ENCODE measurements at places on chromosomes 2 and 18.

DNA sequence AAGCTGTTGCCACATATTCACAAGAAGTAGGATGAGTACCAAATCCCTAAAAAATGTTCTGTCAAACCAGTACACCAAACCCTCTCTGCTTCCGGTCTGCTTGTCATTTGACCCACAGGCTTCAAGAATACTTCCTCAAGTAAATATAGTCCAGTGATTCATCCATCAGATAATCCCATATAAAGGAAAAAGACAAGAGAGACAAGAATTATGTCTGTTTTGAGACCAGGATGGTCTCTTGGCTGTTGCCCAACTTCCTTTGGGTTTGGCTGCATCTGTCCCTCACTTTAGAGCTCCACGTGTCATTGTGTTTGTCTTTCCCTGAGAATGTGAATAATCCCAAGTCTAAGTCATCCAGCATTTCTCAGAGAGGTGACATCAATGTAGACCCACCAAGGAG lies 91.5 kb upstream of the NRP2 start:
- no peak for DNase-seq

- DNase-seq = no peak
Observed at GRCh38 chr18:32473325-32473724, 2.6 kb upstream of the GAREM1 start.

- DNase-seq = no peak
Observed at GRCh38 chr18:50053111-50053510, 141.8 kb downstream of the MYO5B start.

- no peak for DNase-seq
Observed at GRCh38 chr2:208618220-208618619, 211.6 kb downstream of the PTH2R start.

DNA sequence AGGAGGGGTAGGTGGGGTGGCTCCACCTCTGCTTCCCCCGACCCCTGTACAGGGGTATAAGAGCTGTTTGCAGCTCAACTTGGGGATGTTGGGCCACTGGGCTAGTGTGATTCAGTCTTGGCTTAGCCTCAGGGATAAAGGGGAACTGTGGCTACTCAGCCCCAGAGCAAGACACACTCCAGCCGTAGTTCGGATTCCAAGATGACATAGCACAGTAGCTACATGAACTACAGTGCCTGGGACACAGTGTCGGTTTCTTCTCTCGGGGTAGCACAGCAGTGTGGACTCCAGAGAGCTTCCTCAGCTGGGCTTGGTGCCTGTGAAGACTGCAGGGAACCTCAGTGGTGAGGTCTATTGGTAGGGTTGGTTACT lies 21.1 kb downstream of the CARF start:
- DNase-seq = no peak

DNA sequence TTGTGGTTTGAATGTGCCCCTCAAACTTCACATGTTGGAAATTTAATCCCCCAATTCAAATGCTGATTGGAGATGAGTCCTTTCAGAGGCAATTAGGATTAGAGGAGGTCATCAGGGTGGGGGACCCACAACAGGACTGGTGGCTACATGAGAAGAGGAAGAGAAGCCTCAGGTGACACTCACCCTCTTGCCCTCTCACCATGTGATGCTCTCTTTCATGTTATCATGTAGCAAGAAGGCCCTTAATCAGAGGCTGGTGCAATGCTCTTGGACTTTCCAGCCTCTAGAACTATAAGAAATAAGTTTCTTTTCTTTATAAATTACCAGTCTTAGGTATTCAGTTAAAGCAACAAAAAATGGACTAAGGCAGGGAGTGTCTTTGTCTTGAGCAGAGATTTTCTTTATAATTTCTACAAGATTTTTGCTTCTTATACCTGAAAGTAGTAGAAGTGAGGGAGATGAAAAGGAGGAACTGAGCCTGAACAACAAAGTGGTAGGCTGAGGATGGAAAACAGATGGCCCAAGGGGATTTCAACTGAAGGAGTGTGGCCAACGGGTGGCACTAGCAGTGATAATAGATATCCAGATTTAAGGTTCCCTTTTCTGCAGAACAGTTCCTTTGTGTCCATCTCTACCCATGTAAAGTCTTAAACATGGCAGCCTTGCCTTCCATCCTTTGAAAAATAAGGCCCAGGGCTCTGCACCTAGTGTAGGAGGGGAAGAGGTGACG lies 49.2 kb upstream of the TGIF1 start:
- no peak for DNase-seq

All from activated T-cell treated with anti-CD3 and anti-CD28 coated beads, Interleukin-2, amount 50 U/mL, for 24 hours (primary cell).